ENCODE measurements at places on chromosomes 11 and 22. TPM values are rescaled to one million over a fixed set of nuclear protein-coding genes. Genes with fewer than 3 reads are reported as not detected.

The PNPLA5 gene
- not detected for total RNA-seq

The ELF5 gene
- not detected for total RNA-seq

GRCh38 chr11:72058416-72059034 lies 21.8 kb downstream of the NUMA1 start:
- DNase-seq, result no peak

DNA sequence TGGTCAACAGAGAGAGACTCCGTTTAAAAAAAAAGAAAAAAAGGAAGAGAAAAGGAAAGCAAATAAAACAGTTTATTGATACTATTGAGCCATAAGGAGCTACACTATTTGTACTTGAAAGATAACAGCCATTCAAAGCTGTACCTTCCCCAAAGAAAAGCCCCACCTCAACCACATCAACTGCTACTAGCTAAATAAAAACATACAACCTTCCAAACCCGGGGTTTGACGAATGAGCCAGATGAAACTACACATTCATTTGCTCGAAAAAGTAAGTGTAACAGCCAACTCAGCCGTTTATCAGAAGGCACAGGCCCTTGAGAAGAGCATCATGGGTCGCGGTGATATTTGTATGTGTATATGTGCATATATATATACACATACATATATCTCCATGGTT lies 78.4 kb downstream of the SIK3 start:
- no peak for DNase-seq

GRCh38 chr11:46445920-46446771 lies 54.6 kb upstream of the CHRM4 start:
- DNase-seq, result no peak
